ENCODE measurements at places on chromosomes 3 and 15.

DNA sequence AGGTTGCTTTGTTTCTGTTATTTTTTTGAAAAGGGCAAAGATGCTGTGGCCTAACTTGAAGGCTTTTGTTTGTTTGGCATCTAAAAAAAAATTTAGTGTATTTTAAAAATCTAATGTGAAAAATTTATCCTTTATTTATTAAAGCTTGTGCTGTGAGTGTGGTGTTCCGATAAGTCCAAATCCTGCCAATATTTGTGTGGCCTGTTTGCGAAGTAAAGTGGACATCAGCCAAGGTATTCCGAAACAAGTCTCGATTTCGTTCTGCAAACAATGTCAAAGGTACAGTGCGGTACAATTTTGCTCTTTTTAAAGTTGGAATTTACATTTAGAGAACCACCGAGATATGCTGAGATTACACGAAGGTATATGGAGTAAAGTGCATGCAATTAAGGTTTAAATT, 3.7 kb downstream of the NMD3 start:
- no peak for DNase-seq

DNA sequence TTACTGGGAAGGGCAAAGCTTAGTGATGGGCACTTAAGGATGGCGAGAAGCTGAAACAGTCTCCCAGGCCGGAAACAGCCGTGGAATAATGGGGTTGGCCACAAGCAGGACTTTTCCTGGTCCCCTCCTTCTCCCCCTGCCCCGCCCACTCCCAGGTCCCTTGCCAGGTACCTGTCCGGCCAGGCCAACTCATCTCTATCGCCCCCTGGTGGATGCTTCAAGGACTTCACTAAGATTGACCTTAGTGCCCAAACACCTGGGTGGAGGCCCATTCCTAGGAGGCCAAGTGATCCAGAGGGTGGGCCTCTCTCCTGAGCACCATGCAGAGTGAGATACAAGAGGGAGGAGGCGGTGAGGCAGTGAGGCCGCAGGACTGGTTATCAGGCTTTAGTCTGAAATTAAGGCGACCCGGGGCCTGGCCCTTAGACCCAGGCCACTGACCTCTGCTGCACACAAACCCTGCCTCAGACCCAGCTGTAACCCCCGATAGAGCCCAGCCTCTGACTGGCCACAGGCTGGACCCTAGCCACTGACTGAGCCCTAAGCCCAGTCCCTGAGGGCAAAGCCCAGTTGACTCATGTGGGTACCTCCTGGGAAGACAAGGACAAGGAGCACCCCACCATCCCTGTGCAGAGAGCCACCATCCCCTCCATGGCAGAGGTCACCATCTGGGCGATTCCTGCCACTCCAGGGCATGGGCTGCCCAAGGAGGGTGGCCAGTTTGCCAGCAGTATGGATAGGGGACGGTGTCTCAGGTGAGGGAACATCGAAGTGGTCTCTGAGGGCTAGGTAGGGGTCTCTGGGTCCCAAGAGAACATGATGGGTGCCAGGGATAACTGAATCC, 37.6 kb downstream of the VIPR1 start:
- DNase-seq, result peak; percentile 30

DNA sequence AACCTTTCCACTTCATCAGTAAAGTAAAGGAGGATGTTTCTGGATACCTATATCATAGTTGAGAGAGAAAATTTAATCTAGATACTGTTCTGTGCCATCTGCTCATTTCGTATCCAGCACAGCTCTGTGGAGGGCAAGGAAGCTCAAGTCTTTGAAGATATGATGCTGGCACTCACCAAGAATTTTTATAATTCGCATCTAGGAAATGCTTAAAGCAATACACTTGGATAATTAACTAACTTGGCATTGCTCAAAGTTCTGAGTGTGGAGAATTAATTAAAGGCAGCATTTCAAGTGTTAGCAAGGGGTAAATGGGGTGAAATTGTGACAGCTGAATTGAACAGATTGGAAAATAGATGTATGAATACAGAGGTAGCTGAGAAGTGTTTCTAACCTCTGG, 213.2 kb downstream of the KCNMB2 start:
- DNase-seq, result no peak

GRCh38 chr3:102016417-102016816, 167.1 kb downstream of the NFKBIZ start:
- DNase-seq, result no peak

- DNase-seq, result no peak
Measured at GRCh38 chr15:59797756-59798604, 108.9 kb upstream of the BNIP2 start.

DNA sequence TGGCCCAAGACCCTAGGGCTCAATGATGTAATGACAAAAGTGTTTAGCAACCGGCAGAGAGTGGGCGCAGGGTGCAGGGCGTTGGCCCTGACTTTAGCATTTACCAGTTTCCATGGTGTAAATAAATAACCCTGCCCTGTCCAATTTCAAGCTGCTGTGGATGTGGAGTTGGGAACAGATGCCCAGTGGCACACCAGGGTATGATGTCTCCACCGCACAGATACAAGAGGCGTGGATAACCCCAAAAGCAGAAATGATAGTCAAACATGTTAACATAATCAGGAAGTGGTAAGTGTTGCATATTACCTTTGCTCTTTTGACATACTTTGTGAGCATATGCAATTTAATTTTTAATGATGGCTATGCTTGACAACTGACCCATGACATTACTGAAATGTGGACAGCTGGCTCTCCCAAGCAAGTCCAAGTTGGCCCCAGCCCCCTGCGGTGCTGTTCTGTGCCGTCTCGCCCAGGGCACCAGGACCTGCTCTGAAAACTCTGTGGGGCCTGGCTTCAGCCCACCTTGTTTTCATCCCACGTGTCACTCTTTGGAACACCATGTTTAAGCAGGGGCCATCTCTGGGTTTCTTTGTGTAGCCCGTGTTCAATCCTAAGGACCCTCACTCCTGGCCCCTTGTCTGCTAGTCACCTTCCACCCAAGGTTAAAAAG, 10.8 kb upstream of the ANPEP start:
- no peak for DNase-seq

DNA sequence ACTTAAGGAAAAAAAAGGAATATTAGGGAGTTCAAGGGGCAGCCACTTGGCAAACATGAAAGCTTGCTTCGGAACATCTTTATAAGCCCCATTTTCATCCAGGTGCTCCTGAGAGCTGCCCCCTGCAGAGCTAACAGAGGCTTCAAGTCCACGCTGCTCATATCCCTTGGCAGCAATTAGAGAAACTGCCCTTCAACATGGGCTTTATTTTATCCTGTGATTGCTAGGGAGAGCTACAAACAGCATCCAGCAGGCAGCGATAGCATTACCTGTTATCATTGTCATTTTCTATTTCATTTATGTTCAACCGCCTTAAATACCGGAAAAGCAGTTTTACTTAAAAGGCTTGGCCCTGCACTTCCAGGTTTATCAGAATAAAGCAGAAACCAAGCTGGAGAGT, 68.4 kb upstream of the MCTP2 start:
- no peak for DNase-seq

DNA sequence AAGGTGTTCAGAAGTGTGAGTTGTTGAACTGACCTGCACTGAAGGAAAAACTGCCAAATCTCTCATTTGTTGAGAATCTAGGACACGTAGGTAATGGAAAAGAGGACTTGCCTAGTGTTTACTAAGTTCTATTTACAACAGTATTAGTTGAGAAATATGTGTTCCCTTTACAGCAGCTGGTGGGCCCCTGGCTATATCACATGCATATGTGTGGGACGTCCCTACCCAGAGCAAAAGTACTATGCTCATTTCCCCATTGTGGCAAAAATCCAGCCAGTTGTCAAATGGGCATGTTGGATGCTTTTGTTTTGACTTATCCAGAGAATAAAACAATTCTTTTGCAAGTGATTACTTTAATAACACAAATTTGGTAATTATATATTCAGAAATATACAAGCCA, 113.3 kb upstream of the PTX3 start:
- no peak for DNase-seq

DNA sequence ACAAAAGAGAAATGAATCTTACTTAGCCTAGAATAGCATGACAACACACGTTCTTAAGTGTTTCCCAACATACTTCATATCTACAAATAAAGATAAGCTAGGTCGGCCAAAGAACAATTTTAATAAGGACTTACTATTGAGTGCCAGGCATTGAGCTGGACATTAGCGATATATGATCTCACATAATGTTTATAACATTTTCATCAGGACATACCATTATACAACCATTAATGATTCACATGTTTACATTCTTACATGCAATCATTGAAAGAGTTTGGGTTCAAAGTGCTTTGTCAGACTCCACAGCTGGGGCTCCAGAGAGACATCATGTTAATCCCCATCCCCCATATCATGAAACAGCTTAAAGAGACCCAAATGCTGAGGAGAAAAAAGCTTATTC, 189.0 kb downstream of the STT3B start:
- DNase-seq, result no peak

GRCh38 chr3:15676259-15676658, 74.7 kb downstream of the BTD start:
- no peak for DNase-seq

DNA sequence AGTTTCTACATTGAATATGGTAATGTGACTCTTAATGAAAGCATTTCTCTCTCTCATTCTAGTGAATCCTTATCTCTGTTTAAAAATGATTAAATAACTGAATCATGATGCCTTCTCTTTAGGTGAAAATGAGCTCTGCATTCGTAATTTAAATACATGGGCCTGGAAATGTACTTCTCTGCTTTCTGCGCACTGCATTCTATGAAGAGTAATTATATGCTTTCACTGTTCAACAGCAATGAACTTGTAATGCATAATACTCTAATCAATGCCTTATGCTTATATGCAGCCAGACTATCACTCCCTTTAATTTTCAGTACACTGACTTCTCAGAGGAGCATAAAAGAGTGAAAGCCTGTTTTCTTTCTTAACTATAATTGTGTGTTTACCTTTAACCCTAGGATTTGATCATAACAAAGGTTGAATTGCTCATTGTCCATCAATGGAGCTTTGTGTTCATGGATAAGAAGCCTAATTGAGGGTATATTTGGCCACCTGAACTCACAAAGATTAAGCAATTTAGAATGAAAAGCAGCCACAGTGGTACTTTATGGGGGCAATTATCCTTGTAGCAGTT, 330.8 kb upstream of the PDZRN3 start:
- no peak for DNase-seq

GRCh38 chr15:81275711-81276392, 48.1 kb downstream of the STARD5 start:
- no peak for DNase-seq

GRCh38 chr15:69713726-69714559, 261.3 kb downstream of the RPLP1 start:
- peak; percentile 46 for DNase-seq
